ENCODE measurements at places on chromosomes 7 and 10. TPM values are rescaled to one million over a fixed set of nuclear protein-coding genes. Genes with fewer than 3 reads are reported as not detected.

The CCSER2 gene
- total RNA-seq = 77.8 TPM

The H2BK1 gene
- not detected for total RNA-seq

The CPEB3 gene
- total RNA-seq = 2.4 TPM

The STMP1 gene
- 22.9 TPM for total RNA-seq

The MYL7 gene
- not detected for total RNA-seq

The LBX1 gene
- not detected for total RNA-seq

The C10orf53 gene
- not detected for total RNA-seq

The ZNF655 gene
- total RNA-seq = 101 TPM

The CALHM3 gene
- total RNA-seq = 0.63 TPM

The NUP42 gene
- total RNA-seq = 38.2 TPM

- no peak for DNase-seq
These were observed 3.5 kb upstream of the GNB2 start for GRCh38 chr7:100670074-100670473.

- DNase-seq = no peak
These were observed 71.1 kb upstream of the CUX1 start for GRCh38 chr7:101746314-101746713.

- DNase-seq = no peak
These were observed 107.4 kb downstream of the UBE2H start for GRCh38 chr7:129845178-129845971.

GRCh38 chr7:131010029-131010716, 276.2 kb upstream of the KLF14 start:
- no peak for DNase-seq

DNA sequence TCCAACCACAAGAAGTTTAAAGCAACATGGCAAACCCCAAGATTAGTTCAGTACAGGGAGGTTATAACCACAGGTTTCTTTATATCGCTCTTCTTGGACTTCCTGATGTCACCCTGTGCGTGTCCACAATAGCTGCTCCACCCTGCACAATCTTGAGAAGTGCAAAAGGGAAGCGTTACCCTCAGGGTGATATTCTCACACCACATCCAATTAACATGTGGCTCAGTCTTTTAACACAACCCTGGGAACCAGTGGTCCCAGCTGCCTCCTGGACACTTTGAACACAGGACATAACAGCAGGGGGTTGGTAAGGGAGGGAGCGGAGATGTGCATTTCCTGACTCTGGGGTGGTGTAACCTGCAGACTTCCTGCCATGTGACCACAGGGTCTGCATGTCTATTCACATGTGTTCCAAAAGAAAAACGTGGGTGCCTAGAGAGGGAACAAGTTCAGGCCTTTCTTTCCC, 64.6 kb downstream of the GSAP start:
- DNase-seq = peak; percentile 83

DNA sequence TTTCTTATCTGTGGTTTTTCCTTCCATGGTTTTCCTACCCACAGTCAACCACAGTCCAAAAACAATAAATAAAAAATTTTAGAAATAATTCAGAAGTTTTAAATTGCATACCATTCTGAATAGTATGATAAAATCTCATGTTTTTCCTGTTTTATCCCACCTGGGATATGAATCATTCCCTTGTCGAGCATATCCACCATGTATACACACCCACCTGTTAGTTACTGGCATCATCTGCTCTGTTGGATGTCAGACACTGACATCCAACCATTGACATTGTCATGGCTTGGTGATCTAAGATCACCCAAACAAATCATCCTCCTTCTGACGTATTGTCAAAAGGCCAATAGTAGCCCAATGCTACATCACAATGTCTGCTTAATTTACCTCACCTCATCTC, 749.8 kb downstream of the TNS3 start:
- DNase-seq = no peak

DNA sequence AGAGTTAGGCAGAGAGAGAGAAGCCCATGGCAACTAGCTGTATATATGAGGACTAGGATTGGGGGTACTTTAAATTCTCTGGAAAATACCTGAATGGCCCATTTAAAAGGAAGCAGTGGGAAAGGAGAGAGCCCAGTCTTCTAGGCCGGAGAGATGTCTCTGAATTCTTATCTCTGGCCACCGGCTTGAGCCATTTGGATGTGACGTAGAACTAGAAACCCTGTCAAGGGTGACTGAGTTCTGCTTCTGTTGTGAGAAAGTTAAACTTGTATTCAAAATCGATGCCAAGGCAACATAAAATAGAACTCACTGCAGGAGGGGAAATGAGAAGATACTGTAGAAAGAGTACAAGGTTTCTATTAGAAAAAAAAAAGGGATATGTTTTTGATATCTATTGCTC, 6.3 kb upstream of the GSTK1 start:
- no peak for DNase-seq

GRCh38 chr7:128347647-128348097, 4.0 kb upstream of the RBM28 start:
- peak; percentile 58 for DNase-seq

- no peak for DNase-seq
These were observed 63.5 kb upstream of the PITRM1 start for GRCh38 chr10:3235996-3236510.

- no peak for DNase-seq
These were observed 53.0 kb downstream of the SH2D4B start for GRCh38 chr10:80590585-80591125.

- no peak for DNase-seq
These were observed 54.3 kb downstream of the CHN2 start for GRCh38 chr7:29248713-29249382.

GRCh38 chr10:86538547-86538946, 17.0 kb upstream of the WAPL start:
- no peak for DNase-seq

DNA sequence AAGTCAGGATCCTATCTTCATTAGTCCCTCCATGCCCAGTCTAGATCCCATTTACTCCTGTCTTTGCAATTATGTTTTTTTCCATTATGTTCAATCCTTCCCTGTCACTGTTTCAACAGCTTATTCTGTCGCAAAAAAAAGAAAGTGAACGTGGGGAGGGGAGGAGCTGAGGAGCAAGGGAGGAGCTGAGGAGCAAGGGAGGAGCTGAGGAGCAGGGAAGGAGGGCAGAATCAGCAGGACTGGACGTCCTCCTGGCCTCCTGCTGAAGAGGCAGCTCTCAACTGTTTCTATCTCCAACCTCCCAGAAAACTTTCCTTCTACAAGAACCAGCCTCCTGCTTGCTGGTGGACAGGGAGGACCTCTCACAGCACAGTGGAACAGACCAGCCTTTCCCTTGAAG, 26.0 kb downstream of the LARP4B start:
- DNase-seq = no peak

- DNase-seq = no peak
These were observed at the start of gene ADGRA1 for GRCh38 chr10:133087679-133088178. Gene ADGRA1 (plus strand): TSS chr10:133087924. CDS start chr10:133088910, 986 bp downstream.

GRCh38 chr7:151709141-151710038, 167.5 kb downstream of the PRKAG2 start:
- no peak for DNase-seq

DNA sequence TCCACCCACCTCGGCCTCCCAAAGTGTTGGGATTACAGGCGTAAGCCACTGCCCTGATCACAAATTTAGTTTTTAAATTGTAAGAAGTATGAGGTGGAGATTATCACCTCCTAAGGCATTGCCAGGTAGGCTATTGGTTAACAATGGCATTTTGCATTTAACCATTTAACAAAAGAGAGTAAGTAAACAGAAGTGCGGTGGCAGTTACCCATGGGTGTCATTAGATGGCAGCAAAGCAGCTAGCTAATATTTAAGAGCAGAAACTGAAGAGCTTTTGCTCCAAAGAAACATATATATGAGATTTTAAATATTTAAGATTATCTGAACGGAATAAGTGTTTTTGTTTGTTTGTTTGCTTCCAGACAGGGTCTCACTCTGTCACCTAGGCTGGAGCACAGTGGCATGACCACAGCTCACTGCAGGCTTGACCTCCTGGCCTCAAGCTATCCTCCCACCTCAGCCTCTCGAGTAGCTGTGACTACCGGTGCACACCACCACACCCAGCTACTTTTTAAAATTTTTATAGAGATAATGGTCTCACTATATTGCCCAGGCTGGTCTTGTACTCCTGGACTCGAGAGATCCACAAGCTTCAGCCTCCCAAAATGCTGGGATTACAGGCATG, 325.5 kb upstream of the C7orf33 start:
- DNase-seq = peak; percentile 23

GRCh38 chr7:47362984-47363383, 218.9 kb downstream of the TNS3 start:
- no peak for DNase-seq

Measured in activated CD8-positive, alpha-beta T cell treated with anti-CD3 and anti-CD28 coated beads, Interleukin-2, amount 10 ng/mL, durations not matched to agents 7 days and 5 days (primary cell).